ENCODE measurements at places on chromosomes 5 and 9.

- DNase-seq, result no peak
Measured at GRCh38 chr5:161167016-161167767, 315.2 kb upstream of the ATP10B start.

GRCh38 chr9:20994486-20994885, 37.0 kb downstream of the HACD4 start:
- DNase-seq, result no peak

DNA sequence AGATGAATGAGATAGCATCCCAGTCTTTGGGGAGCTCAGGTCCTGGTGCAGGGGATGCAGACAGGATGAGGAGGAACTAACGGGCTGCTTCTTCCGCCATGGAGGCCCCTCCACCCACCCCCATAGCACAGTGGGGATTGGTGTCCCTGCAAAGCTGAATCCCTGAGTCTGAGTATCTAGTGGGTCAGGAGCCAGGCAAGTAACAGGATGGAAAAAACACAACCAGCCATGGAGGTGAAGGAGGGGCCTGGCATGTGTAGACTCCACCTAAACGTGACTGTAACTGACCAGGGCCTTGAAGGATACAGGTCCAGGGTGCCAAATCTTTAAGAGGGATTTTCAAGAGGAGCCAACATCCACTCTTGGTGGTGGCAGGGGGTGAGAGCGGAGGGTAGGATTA, 327.8 kb upstream of the MSX2 start:
- no peak for DNase-seq

DNA sequence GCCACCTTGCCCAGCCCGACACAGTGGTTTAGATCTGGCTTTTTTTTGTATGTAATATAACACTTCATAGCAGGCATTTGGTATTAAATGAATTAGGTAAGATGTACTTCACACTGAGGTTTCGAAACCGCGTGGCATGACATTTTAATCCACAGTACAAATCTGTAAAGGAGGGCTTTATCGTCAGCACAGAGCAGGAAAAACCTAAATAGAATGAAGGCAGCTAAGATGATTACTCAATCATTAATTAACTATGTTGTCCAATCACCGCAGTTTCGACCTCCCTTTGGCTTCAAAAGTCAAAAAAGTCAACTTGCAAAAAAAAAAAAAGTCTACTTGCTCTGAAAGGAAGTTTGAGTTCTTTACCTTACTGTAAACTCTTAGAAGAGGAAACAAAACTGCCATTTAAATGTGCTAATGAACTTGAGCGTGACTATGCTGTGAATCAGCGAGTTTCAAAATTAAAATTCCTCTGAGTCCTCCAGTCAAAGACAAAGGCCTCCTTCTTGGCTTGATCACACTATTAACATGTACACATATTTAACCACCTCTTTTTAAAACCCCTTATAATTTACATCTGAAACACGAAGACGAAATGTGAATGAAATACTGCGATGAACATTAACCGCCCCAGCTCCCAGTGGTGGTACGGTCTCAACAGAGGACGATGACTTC, 698 bp upstream of the SEC24A start:
- DNase-seq, result peak; percentile 80

DNA sequence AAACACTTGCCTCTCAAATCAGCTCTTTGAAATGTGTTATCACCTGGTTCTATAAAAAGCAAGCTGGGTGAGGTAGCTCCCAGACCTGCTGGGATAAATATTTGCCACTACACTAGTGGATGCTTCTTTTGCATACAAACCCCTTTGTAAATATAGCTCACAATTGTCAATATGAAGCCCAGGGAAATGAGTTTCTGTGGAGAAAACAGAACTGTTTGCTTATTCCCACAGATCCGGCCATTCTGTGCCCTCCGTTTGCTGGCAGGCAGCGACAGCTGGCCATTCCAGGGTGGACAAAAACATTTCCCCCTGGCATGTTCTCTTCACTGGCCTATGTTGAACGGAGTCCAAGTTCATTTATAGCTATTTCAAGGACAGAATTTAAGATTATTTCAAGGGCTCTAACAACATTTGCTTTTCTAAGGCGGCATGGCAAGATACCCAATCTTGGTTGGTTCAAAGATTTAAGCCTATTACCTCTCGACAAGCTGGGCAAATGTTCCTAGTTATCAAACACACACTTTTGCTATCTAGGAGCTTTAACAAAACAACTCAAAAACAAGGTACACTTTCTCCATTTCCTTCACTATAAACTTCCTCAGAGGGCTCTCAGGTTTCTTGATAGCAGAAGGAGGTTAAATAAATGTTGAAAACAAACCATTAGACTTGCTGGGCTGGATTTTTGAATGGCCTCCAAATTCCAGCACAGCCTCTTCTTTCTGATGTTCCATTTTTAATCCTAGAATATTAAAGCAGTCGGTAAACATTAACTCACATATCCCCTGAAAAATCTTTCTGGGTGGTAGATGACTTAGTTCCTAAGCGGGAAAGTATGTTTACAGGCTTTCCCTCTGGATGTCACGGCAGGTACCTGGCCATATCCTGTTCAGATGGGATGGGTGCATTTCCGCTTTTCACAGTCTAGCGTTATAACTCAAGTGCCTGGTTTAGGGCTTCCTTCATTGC, 332.3 kb downstream of the PLK2 start:
- DNase-seq, result no peak

- DNase-seq, result no peak
Measured at GRCh38 chr9:14487547-14488185, 173.7 kb upstream of the NFIB start.

- no peak for DNase-seq
Measured at GRCh38 chr5:20340126-20340525, 352.1 kb upstream of the CDH18 start.

DNA sequence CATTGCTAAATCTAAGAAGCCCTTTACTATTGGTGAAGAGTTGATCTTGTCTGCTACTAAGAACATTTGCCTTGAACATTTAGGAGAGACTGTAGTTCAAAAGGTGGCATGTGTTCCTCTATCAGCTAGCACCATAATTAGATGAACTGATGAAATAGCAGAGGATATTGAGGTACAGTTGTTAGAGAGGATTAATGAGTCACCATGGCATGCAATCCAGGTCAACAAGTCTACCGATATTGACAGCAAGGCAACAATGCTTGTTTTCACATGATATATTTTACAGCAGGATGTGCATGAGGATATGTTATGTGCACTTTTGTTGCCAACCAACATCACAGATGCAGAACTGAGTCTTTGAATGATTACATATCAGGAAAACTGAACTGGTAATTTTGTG, 134.3 kb upstream of the CDH9 start:
- no peak for DNase-seq

- DNase-seq, result no peak
Measured at GRCh38 chr9:111979561-111979960, 82.9 kb downstream of the UGCG start.

DNA sequence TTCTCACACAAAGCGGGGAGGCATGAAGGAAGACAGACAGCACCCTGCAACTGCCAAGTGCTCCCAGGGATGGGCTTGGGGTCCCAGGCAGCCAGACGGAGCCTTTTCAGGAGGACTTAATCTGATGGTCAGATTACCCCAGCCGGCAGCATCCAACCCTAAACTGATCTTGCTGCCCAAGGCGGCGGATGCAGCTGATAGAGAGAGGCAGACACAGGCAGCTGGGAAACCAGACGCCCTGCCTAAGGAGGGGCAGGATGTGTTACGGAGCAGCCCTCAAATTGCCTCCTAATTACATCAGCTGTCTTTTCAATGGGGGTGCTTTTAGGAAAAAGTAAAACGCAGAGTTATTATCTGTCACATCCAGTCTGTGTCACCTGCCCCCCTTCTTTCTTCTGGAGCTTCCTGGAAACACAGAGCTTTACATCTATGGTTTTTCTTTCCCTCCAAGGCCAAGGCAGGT, 190.9 kb upstream of the PANK3 start:
- DNase-seq, result no peak

DNA sequence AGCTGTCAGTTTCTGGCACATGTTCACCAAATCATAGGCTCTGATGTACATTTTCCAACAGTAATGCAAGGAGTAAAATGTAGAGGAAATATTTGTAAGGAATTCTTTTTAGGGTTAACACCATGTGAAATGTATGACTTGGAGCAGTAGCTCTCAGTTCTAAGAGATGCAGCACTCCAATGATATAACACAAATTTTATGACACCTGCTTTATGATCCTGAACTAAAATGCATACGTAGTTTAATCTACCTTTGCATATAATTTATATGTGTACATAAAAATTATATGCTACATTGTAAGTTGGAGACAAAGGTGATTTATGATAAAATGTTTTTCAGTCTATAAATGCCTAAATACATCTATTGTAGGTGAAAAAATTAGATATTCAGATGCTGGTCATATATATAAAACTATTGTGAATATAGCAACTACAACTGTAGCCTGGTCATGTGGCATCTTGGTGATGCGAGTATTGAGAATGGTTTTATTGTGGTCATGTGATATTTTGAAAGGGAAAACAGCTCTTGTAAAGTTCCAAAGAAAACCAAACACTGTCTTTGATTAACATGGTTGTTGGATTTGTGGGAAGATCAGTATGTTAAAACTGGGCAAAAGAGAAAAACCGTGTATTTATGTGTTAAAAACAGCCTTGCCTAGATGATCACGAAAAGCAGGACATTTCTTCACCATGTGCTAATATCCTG, 171.0 kb downstream of the TRIO start:
- DNase-seq, result no peak

DNA sequence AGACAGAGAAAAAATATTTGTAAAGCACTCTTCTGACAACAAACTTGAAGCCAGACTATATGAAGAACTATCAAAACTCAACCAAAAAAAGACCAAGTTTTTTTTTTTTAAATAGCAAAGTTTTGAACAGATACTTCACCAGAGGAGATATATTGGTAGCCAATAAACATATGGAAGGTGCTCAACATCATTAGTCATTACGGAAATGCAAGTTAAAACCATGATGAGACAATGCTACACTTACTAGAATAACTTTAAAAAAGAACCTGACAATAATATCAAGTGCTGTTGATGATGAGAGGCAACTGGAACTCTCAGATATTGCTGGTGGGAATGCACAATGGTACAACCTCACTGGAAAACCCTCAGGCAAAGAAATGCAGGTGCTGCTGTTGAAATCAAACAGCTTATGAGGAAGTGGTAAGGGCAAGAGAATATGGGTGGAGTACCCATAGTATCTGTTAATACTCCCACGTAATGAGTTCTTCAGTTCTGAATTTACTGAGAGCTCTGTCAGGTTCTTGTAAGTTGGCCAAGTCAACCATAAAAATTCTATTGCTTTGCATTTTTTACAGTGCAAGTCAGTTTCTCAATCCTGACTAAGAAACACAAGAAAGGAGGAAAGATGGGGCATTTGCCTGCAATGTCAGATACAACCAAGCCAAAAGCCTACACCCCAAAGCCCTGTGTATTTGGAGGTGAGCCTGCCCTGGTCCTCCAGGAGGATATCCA, 87.3 kb upstream of the GNAQ start:
- peak; percentile 64 for DNase-seq

GRCh38 chr5:67021521-67021920, 175.1 kb downstream of the CD180 start:
- no peak for DNase-seq

DNA sequence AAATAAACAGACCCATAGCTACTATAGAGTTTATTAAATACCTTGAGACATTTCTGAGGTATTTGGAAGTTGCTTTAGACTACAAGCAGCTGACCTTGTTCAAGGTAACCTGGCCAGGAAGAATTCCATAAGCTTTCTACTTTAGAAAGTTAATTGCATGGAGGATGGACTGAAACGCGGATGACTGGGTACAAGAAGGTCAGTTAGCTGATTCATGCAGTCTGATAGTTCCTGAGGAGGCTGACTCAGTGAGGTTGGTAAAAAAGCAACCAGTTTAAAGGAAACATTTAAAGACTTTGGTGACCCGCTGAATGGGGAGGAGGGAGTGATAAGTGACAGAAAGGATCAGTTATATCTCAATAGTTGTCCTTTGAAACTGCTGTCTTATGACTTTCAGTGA, 670.1 kb upstream of the CDH9 start:
- no peak for DNase-seq

- peak; percentile 52 for DNase-seq
Measured at GRCh38 chr9:23663536-23663935, 162.5 kb downstream of the ELAVL2 start.

DNA sequence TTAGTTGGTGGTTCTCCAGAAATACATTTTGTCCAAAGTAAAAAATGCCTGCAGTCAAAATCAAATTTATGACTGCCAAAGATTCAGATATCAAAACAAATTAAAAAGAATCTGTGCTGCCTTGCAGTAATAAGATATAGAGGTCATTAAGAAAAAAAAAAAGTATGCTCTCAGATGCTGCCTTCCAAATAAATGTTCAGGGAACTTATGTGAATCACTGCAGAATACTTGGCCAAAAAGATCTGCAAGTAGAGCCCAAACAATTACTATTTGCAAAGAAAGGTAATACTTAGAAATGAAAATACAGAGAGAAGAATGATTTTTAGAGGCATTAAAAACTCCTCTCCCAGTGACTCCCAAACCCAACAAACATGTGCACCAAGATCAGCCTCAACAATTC, 52.4 kb downstream of the MRPS27 start:
- peak; percentile 47 for DNase-seq

DNA sequence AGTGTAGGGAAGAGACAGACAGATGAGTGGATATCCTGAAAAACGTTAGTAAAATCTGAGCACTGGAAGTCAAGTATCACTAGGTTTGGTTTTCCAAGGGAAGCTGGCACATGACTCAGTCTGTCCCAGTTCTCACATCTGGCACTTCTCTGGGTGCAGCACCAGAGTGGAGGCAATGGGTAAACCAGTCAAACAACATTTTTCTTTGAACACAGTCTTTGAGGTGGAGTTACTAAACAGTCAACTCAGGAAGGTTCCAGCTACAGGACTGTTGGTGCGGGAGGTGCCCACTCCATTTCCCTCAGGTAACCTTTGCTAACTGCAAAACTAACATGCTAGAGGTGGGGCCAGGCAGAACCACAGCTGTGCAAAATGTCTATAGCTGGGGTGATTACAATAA, 301.4 kb upstream of the RFX3 start:
- no peak for DNase-seq

GRCh38 chr9:93013856-93014582, 44.5 kb upstream of the SUSD3 start:
- DNase-seq, result no peak

DNA sequence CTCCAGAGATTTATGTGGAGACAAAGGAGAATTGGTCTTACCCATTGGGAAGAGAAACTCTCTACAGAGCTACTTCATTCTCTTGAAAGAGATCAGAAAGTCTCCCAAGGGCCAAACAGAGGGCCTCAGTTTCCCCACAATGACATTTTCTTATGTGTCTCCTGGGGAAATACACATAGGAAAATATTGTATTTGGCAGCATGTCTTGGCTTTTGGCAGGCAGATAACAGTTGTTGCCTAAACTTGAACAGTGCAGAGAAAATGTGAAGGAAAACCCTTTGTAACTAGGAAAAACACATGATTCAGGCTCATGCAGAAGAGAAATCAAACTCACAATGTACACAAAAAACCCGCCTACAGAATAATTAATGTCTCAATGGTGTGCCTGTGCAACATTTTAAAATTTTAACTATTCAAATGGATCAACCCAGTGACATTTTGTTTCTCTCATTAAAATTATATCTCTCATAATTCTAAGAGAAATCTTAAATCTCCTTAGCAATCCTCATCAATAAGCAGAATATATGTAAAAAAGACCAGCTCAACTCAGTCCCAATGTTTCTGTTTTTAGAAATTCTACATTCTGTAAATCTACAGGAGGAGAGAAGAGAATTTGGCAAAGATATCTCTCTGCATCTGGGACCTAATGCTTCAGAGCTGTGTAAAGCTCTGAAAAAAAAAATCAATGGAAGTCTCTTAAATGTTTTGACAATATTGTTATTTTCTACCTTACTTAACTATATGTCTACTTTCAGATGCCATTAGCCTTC, 205.1 kb downstream of the ADAMTSL1 start:
- peak; percentile 45 for DNase-seq

- DNase-seq, result no peak
Measured at GRCh38 chr5:67291671-67292070, 95.1 kb upstream of the CD180 start.

Measured in adipocyte (in vitro differentiated cells).